ENCODE measurements at places on chromosomes 7 and 10. TPM values are rescaled to one million over a fixed set of nuclear protein-coding genes. Genes with fewer than 3 reads are reported as not detected.

The PTPRZ1 gene
- 0.30 TPM for total RNA-seq

- DNase-seq = no peak
Measured at GRCh38 chr7:40608321-40609075, 473.7 kb downstream of the SUGCT start.

GRCh38 chr7:40800771-40801170 is 666.0 kb downstream of the SUGCT start:
- DNase-seq = no peak

The MKI67 gene
- total RNA-seq = 57.1 TPM

- no peak for DNase-seq
Measured at GRCh38 chr7:81211204-81211933, 292.5 kb upstream of the SEMA3C start.

Data from HT1080 (cell line).